ENCODE measurements at places on chromosomes 6 and 20.
A peak's percentile ranks its signal among the peaks of the same experiment; 100 is the strongest.

- no peak for DNase-seq
Measured at GRCh38 chr6:121853686-121854085, 418.2 kb downstream of the GJA1 start.

DNA sequence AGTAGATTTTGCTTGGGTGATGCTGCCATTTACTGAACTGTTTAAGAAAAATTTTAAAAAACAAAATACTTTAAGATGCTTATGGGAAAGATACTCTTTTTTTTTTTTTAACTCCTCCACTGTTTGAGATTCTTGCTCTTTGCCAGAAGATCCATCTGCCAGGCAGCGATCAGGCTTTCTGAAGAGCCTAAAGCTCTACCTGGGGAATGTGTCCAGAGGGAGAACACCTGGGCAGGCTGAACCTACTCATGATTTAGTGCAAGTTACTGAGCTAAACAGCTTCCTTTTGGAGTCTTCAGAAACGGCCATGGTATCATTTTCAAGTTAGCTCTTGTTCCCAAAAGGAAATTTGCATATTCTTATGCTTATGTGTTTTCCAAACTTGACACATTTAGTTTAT, 23.5 kb upstream of the MLIP start:
- no peak for DNase-seq

GRCh38 chr6:71114544-71114943, 157.7 kb upstream of the B3GAT2 start:
- DNase-seq = no peak

DNA sequence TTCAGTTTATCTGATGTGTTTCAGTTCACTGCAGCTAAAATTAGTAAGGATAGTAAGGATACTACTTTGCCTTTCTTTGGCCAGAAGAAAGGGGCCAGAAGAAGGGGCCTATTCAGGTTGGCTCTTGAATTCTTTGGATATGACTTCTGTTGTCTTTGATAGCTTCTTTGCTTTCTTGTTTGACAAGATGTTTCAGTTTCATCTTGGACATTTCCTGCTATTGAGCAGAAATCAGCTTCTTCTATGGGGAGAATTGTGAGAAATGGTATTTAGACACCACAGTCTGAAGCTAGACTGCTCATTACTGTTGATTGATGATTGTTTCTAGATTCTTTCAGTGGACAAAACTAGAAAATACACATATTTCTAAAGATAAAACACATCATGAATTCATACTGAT, 23.2 kb downstream of the L3MBTL3 start:
- no peak for DNase-seq

DNA sequence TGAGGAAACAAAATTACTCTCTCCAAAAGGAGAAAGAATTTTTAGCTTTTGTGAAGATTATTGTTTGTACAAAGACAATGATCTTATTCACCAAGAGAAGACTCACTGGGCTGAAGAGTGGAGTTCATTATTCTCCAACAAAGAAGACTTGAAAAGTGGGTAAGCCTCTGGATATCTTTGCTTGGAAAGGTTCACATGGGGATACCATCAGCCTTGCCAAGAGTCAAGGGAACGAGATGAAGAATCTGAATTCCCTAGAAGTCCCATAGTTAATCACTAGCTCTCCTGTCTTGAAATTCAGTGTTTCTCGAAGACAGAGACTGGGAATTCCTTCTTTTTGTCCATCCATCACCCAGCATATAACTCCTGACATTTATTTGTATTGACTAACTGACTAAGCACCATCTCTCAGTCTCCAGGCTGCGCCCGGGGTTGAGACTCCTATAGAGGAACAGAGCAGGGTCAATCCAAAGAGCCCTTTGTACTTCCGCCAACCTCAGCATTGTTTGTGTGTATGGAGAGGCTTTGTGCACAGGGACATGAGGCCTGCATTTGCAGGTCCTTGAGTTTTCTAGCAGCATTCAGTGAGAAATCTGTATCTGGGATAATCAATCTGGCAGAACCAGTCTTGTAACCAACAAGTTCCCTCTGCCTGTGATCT, 461.9 kb downstream of the KIF16B start:
- DNase-seq = no peak

GRCh38 chr6:9095729-9096128, 660.4 kb upstream of the SLC35B3 start:
- no peak for DNase-seq

GRCh38 chr6:40442591-40442990, 144.6 kb downstream of the LRFN2 start:
- DNase-seq = no peak

DNA sequence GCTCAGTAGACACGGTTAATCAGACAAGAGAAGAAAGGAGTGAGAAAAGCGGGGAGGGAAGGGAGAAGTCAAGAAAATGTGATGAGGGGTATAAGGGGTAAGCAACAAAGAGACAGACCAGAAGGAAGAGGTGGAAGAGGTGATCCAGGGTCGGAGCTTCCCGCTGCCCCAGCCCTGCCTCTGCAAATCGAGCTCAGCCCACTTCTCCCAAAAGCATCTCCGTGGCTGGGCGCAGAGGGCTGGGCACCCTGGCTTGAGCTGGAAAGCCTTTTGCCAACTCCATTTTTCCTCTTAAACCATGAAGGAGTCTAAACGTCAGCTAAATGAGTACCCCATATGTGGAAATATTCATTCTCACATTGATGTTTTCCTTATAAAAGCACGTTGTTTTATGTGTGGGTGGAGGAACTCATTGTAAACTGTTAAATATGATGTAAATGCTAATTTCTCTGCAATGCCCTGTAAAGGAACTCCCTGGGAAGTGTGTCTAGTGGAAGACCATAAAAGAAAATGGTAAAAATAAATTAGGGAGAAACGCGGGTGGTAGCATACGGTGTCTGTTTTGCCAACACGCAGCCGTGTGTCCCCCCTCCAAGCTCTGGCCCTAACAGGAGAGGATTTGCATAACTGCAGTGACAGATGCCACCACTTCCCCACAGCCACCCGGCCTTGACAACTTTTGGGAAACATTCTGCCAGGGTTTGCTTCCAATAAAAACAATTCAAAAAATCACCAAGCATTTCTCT, 55.2 kb upstream of the MAFB start:
- no peak for DNase-seq

- no peak for DNase-seq
Measured at GRCh38 chr20:4243071-4243470, 227.7 kb upstream of the RNF24 start.

- DNase-seq = no peak
Measured at GRCh38 chr20:44314870-44315269, 3.9 kb upstream of the FITM2 start.

DNA sequence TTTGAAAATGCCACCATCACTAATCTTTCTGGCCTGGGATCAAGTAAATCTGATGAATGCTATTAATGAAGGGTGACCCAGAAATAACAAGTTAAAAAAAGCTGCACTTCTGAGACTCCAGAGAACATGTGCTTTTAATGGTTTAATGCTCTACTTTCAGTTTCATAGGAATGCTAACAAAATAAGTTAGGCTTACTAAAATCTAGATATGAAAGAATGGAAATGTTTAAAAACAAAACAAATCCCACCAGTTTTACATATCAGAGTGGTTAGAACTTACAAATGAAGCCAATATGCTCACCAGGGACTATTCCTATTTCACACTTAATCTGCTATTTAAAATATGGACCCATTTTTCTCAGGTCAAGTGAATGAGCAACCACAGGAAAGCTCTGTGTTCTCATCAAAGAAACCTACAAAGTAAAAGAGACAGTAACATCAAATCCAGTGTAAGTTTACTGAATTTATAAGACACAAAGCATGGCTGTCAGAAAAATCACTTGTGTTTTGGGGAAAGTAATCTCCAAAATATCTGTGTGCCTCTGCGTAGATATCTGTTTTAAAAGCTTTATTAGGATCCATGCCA, 40.3 kb downstream of the FYN start:
- DNase-seq = no peak

- DNase-seq = no peak
Measured at GRCh38 chr6:111973927-111974639, 79.8 kb upstream of the CCN6 start.

DNA sequence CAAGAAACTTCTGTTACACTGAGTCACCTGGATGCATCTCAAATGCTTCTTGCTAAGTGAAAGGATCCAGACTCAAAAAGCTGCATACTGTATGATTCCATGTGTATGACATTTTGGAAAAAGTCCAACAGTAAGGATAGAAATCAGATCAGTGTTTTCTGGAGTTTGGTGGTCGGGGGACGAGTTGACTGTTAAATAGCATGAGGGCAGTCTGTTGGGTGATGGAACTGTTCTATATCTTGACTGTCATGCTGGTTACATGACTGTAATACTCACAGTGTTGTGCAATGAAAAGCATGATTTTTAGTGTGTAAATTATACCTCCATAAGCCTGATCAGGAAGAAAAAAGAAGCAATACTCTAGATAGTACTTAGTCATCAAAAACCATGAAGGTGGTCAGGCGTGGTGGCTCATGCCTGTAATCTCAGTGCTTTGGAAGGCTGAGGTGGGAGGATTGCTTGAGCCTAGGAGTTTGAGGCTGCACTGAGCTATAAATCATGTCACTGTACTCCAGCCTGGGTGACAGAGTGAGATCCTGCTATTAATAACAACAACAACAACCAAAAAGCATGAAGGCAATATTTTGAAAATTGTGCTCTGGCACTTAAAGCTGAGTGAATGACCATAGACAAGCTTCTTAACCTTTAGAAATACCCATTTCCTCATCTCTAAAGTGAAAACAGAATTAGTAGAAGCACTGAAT, 30.5 kb upstream of the SASH1 start:
- no peak for DNase-seq

DNA sequence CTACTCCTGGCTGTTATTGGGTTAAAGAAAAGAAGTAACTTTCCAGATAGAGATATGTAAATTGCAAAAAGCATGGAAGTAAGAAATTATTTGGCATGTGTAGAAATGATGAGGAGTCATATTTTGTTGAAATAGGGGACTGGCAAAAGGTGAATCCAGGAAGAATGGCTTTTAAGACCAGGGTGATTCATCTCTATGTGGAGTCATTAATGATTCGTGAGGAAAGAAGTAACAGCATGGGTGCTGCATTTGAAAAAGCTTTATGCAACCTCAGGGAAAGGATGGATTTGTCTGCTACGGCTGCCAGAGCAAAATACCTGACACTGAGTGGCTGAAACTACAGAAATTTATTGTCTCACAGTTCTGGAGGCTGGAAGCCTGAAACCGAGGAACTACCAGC, 14.8 kb upstream of the SYNE1 start:
- DNase-seq = no peak

- DNase-seq = no peak
Measured at GRCh38 chr20:61806995-61807394, 258.7 kb downstream of the TAF4 start.

DNA sequence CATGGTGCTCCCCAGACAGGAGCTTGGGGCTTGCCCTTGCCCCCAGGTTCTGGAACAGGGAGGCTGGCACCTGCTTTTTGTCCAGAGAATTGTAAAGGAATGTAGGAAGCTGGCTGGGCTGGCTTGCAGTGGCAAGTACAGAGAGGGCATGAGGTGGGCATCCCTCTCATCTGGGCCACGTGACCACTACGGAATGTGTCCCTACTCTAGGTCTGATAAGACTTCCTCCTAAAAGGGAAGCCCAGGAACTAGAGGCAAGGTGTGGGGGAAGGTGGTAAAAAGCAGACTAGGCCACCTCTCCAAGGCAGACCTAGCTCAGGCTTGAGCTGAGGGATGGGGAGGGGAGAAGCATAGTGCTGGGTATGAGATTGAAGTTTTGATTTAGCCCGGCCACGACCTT, 38.8 kb downstream of the UNC5CL start:
- DNase-seq = no peak

DNA sequence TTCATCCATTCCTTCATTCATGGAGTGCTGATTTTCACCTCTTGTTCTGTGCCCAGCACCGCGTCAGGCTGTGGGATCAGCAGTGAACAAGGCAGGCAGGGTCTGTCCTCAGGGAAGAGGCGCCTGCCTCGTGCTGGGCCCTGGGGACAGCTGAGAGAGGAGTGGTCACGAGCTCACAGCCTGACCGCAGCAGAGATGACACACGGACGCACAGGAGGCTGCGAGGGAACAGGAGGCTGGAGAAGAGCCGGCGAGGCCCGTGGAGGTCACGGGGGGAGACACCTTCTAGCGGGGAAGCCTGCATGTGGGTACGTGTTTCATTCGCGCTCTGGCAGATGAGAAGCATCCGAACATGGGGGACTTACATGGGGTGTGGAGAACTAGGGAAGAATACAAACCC, 27.5 kb downstream of the PXDC1 start:
- DNase-seq = no peak

DNA sequence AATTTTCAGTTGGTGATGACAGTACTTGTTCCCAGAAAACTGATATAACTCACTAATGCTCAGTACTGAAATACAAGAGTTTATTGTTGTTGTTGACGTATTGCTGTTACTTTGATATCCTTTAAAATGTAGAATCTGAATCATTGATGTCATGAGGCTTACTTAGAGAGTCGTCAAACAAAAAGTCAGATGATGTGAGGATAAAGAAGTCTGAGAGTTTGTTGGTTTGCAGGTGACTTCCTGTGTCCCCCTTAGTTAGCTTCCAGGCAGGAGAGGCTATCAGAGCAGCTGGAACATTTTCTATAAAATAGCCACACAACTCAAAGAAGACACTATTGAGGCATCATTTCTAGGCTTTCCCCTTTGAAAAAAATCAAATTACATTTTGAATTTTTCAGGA, 97.9 kb downstream of the ADGRG6 start:
- no peak for DNase-seq

DNA sequence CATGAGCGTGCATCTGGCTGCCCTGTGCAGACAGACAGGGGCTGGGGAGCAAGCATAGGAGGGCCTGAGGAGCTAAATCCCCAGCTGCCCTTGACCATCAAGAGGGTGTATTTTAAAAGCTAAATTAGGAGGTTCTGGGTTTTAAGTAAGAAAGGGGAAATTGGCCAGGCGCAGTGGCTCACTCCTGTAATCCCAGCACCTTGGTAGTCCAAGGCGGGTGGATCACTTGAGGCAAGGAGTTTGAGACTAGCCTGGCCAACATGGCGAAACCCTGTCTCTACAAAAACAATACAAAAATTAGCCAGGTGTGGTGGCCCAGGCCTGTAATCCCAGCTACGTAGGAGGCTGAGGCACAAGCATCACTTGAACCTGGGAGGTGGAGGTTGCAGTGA, 27.8 kb downstream of the SERPINB6 start:
- DNase-seq = no peak

- peak; percentile 88 for DNase-seq
Measured at GRCh38 chr6:33856655-33857054, 52.9 kb upstream of the MLN start.

DNA sequence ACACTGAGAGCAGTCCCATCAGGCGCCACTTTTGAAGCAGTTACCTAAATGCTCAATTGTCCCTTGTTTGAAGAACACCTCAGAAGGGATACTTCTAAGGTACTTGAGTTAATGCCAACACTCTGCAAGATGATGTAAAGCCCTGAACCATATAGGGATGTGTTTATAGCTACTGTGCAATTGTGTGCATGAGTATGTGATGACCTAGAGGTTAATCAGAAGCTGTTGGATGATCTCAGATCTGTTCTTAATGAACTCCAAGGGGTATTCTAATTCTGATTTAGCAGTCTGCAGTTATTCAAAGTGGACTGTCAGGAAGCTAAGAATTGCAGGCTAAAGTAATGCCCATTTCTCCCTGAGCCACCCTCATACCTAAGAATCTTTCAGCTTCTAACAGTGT, 158.3 kb downstream of the TMEM242 start:
- DNase-seq = no peak

DNA sequence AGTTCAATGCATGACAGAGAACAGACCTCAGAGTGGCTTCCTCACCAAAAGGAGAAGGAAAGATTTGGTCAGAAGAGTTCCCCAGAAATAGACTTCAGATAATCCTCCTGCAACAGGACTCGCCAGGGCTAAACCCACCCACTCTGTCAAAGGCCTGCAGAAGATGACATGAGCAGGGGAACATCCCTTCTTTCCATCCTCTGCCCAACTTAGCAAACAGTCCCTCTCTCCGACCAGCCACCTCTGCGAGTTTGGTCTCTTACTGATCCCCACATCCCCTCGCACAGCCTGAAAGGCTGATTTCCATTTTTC, 7.5 kb downstream of the NFATC2 start:
- DNase-seq = no peak

Data from Jurkat, Clone E6-1 (cell line).